PC-9 (cell line): ENCODE measurements at places on chromosomes 2 and 18. TPM values are rescaled to one million over a fixed set of nuclear protein-coding genes. Genes with fewer than 3 reads are reported as not detected.

DCDC2C gene
- not detected in 2 replicates for total RNA-seq

HMSD gene
- not detected in 2 replicates for total RNA-seq

GALNT3 gene
- total RNA-seq = 31.6 and 33.1 TPM in 2 replicates

CD207 gene
- not detected in 2 replicates for total RNA-seq

SRD5A2 gene
- total RNA-seq = not detected in 2 replicates

REG3A gene
- not detected in 2 replicates for total RNA-seq

ADCYAP1 gene
- not detected in 2 replicates for total RNA-seq

NRBP1 gene
- 67.9 and 83.9 TPM in 2 replicates for total RNA-seq

STPG4 gene
- 6.5 and 8.7 TPM in 2 replicates for total RNA-seq

ST8SIA3 gene
- total RNA-seq = not detected in 2 replicates

CNTNAP5 gene
- total RNA-seq = not detected in 2 replicates

ABCG8 gene
- not detected in 2 replicates for total RNA-seq

PIEZO2 gene
- total RNA-seq = not detected in 2 replicates

PCARE gene
- total RNA-seq = not detected in 2 replicates

GRHL1 gene
- 8.6 and 10.6 TPM in 2 replicates for total RNA-seq

TMEM200C gene
- total RNA-seq = not detected in 2 replicates

ATP6V1B1 gene
- 7.8 and 13.9 TPM in 2 replicates for total RNA-seq

ASB18 gene
- 0.46 TPM in 1 of 2 replicates, not detected in the other for total RNA-seq

CYTIP gene
- total RNA-seq = not detected in 2 replicates

ADAM23 gene
- 8.9 and 12.0 TPM in 2 replicates for total RNA-seq

NOL4 gene
- not detected in 2 replicates for total RNA-seq

SERPINB12 gene
- total RNA-seq = not detected in 2 replicates

DPP10 gene
- total RNA-seq = not detected in 2 replicates

ADNP2 gene
- total RNA-seq = 12.6 and 13.8 TPM in 2 replicates

ANKRD62 gene
- 0.20 TPM in 1 of 2 replicates, not detected in the other for total RNA-seq

RAB17 gene
- 86.3 and 88.1 TPM in 2 replicates for total RNA-seq

ALPI gene
- not detected in 2 replicates for total RNA-seq

HOXD8 gene
- total RNA-seq = 0.39 and 0.50 TPM in 2 replicates

MERTK gene
- 1.6 and 3.4 TPM in 2 replicates for total RNA-seq

ALPG gene
- 0.76 and 1.2 TPM in 2 replicates for total RNA-seq

ANTXR1 gene
- 36.1 and 48.3 TPM in 2 replicates for total RNA-seq

MTA3 gene
- total RNA-seq = 58.7 and 89.8 TPM in 2 replicates

FKBP1B gene
- 4.5 and 4.6 TPM in 2 replicates for total RNA-seq

WIPF1 gene
- 0.46 and 1.3 TPM in 2 replicates for total RNA-seq

TUBA3E gene
- total RNA-seq = not detected in 2 replicates

RSAD2 gene
- not detected in 2 replicates for total RNA-seq

FLACC1 gene
- 0.75 and 0.87 TPM in 2 replicates for total RNA-seq

EHD3 gene
- total RNA-seq = 1.8 and 1.9 TPM in 2 replicates

DHRS9 gene
- total RNA-seq = not detected in 2 replicates

FAM136A gene
- 38.5 and 39.3 TPM in 2 replicates for total RNA-seq

BMP10 gene
- not detected in 2 replicates for total RNA-seq

POU3F3 gene
- total RNA-seq = not detected in 2 replicates

BOLL gene
- total RNA-seq = not detected in 2 replicates

CCDC85A gene
- total RNA-seq = 0.10 TPM in 1 of 2 replicates, not detected in the other

KLF11 gene
- total RNA-seq = 10.9 and 14.6 TPM in 2 replicates

ASAP2 gene
- 60.3 and 66.8 TPM in 2 replicates for total RNA-seq

TFPI gene
- total RNA-seq = 35.5 and 65.7 TPM in 2 replicates

NT5DC4 gene
- 6.1 and 6.5 TPM in 2 replicates for total RNA-seq

COBLL1 gene
- total RNA-seq = 6.6 and 8.0 TPM in 2 replicates

ACMSD gene
- total RNA-seq = not detected in 2 replicates

FAM110C gene
- 20.8 and 21.1 TPM in 2 replicates for total RNA-seq

ELP2 gene
- 54.2 and 68.3 TPM in 2 replicates for total RNA-seq

TMEFF2 gene
- total RNA-seq = not detected in 2 replicates

SLC14A1 gene
- not detected in 2 replicates for total RNA-seq

TRIM54 gene
- 8.2 and 9.8 TPM in 2 replicates for total RNA-seq

SLC9A4 gene
- 0.85 and 1.1 TPM in 2 replicates for total RNA-seq

RNF125 gene
- total RNA-seq = 0.15 and 0.85 TPM in 2 replicates

RNF138 gene
- total RNA-seq = 21.5 and 24.1 TPM in 2 replicates

RPRM gene
- 2.1 and 2.9 TPM in 2 replicates for total RNA-seq
